Stimulated activated CD8-positive, alpha-beta memory T cell treated with anti-CD3 and anti-CD28 coated beads, Interleukin-4, amount 100 ng/mL, for 1 hour (primary cell): ENCODE measurements at places on chromosomes 7 and 10.

- no peak for DNase-seq
These were observed 46.5 kb upstream of the C10orf71 start for GRCh38 chr10:49252313-49253034.

DNA sequence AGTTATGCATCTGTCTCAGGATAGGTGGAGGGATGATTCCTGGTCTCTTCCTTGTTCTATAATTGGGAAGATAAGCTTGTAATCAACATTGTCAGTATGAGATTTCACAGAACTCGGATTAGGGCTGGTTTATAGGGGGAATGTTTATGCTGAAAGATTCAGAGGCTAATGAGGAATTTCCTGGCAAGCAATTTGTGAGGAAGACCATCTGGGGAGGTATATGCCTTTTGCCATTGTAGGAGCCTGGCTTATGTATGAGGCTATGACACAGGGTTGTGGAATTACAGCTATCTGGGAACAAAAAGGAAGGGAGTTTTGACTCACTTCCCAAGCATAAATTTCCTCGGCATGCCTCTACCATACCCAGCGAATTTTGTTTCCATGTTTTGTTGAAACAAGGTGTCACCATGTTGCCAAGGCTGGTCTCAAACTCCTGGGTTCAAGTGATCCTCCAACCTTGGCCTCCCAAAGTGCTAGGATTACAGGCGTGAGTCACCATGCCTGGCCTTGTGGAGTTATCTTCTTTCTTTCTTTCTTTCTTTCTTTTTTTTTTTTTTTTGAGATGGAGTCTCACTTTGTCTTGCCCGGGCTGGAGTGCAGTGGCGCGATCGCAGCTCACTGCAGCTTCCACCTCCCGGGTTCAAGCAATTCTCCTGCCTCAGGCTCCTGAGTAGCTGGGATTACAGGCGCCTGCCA is 1.6 kb upstream of the COPS6 start:
- DNase-seq: no peak

DNA sequence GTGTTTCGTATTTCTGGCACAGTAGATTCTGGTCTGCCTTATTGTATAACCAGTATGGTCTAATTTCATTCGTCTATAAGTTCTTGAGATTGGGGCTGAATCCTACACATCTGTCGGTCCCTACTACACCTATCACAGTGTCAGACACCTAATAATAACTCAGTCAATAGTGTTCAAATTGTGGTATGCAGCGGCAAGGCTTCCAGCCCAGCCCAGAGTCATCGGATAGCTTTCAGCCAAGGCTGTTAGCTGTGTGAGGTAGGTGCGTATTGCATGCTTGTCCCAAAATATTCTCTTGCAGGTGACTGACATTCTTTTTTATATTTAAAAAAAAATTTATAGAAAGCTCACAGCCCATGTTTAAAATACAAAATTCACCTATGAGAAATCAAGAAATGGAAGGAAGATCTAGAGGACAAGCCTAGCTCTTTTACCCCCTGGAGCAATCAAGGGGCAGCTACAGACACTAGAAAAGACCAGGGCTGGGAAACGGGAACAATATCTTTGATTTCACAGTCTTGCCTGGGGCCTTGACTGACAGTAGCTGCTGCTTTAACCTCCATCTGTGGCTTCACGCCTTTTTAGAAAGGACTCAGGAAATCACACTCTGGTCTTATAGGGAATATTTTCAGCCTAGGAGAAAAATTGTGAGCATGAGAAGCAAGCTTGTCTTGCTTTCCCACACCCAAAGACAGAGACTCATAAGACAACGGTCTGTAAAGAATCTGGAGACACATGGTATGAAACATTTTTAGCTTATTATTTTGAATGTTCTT is 9.5 kb upstream of the ASB4 start:
- DNase-seq: no peak

DNA sequence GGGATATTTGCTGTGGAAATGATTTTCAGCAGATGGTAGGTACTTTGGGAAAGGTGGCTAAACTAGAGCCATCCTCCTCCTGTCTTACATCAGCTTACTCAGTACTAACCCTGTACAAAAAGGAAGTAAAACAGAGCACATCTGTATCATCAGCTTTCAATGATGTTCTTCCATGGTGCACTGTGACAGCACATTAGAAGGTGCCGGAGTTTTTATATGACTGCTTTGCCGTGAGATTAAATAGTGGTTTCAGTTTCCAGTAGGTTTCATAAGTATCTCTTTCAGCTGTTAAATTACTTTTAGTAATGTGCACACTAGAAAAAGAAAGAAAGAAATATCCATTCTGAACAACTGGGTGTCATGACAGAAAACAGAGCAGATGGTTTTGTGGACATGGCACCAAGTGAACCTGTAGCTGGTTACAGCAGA is 86.5 kb downstream of the ARID5B start:
- no peak for DNase-seq

DNA sequence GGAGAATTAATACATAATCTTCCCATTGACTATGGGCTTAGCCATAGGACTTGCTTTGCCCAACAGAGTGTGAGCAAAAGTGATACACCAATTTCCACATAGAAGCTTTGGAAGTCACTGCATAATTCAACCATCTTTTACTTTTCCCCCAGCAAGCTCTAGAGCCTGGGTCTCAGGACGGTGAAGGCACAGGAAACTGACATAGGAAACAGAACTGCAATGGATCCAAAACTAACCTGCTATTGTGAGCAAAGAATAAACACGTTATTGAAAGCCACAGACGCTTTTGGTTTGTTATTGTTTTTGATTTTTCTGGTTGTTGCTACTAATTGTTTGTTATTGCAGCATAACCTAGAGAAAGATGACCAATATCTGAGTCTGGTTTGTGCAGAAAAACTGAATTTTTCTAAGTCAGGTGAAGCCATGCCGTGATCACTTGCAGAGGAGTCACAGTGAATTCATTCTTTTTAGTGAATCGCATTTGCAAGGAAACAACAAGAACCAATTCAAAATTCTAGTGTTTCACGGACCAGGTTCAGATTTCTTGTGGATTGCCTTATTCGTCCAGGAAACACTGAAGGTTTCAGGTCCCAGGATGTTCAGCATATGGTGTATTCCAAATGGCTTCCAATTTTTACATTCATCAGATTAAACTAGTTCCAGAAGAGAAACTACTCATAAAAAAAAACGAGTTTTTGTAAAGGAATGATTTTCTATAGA is 52.8 kb downstream of the CUBN start:
- DNase-seq: no peak

GRCh38 chr10:50316174-50316573 is 64.9 kb upstream of the ASAH2 start:
- no peak for DNase-seq

GRCh38 chr7:12766416-12766815 is 79.0 kb downstream of the ARL4A start:
- DNase-seq: no peak

- DNase-seq: no peak
These were observed 68.9 kb upstream of the HDAC9 start for GRCh38 chr7:18426564-18427226.

DNA sequence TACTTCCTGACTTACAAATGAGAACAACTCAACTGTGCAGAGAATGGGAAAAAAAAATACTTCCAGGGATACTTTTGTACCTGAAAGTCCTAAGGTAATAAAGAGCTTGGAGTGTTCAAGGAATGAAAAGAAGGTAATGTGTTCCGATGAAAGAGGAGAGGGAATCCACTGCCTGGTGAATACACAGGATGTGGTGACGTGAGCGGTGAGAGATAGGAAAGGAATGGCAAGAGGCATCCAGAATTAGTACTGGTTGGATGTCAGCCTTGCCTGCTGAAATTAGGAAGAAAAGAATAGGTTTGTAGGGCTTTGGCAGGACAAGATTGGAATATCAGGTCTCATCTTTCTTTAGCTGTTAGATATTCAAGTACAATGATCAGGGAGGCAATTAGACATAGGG is 347.7 kb downstream of the POM121L12 start:
- DNase-seq: no peak

GRCh38 chr10:58950618-58951017 is 225.8 kb upstream of the PHYHIPL start:
- DNase-seq: no peak

GRCh38 chr10:5571826-5572225 is 47.1 kb downstream of the CALML3 start:
- DNase-seq: no peak

DNA sequence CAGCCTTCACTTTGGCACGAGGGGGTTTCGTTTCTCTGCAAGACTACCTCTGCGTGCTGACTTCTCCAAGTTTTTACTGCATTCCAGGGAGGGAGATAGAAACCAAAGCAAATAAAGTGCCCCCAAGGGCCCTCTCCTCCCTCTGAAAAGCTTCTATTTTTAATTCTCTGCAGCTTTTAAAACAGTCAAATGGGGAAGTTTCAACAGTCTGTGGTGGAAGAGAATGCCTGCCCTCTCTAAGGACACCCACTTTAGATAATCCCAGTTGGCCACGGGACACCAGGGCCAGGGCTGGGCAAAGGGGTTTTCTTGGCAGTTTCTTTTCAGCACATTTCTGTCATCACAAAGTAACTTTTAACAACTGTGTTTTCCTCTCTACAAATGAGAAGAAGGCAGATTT is 386.7 kb upstream of the NPVF start:
- DNase-seq: no peak

DNA sequence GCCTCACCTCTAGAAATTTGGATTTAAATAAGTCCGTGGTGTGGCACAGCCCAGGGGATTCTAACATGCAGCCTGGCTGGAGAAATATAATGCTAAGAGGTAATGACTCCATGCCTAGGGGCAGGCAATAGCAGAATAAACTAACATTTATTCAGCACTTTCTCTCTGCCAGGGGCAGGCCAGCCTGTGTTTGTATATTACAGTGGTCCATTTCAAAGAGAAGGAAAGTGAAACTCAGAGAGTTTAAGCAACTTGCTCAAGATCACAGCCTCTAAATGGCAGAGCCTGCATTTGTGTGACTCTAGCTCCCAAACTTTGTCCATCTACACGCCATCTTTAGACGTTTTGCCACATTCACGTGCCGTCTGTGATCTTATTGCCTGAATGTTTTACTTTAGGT is 6.7 kb upstream of the LRRC18 start:
- no peak for DNase-seq
